ENCODE measurements at places on chromosomes 4 and X.

DNA sequence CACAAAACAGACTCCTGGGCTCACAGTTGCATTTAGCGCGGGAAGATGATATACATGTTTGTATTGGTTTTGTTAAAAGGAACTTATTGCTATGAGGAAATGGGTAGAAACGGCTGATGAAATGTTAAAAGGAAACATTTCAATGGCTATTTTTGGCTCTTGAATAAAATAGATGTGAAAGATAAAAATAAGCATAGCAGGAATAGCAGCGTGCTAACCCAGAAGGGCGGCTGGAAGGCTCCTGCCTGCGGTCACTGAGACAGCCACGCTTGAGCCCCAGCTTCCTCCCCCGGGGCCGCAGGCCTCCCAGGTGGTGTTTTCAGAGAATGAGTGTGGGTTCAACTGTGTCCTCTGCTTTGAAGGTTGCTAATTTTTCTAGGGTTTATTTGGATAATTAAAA, 35.0 kb upstream of the CLCN4 start:
- H3K36me3 ChIP-seq = peaks cover 7% of the 10 kb centered on the region
- H3K27me3 ChIP-seq = no peaks in the 10 kb centered on the region
- no peak overlapping the region for H3K4me3 ChIP-seq
- H3K27ac ChIP-seq = no peak overlapping the region

GRCh38 chr4:20176881-20177280, 74.8 kb upstream of the SLIT2 start:
- H3K27me3 ChIP-seq = no peaks in the 10 kb centered on the region
- no peak for DNase-seq
- H3K36me3 ChIP-seq = no peaks in the 10 kb centered on the region
- H3K4me3 ChIP-seq = no peak overlapping the region
- H3K4me1 ChIP-seq = no peaks in the 10 kb centered on the region

GRCh38 chr4:145183023-145183422, 2.6 kb upstream of the OTUD4 start:
- no peaks in the 10 kb centered on the region for H3K27me3 ChIP-seq
- H3K4me3 ChIP-seq = no peak overlapping the region
- peaks cover 9% of the 10 kb centered on the region for H3K4me1 ChIP-seq
- DNase-seq = no peak

DNA sequence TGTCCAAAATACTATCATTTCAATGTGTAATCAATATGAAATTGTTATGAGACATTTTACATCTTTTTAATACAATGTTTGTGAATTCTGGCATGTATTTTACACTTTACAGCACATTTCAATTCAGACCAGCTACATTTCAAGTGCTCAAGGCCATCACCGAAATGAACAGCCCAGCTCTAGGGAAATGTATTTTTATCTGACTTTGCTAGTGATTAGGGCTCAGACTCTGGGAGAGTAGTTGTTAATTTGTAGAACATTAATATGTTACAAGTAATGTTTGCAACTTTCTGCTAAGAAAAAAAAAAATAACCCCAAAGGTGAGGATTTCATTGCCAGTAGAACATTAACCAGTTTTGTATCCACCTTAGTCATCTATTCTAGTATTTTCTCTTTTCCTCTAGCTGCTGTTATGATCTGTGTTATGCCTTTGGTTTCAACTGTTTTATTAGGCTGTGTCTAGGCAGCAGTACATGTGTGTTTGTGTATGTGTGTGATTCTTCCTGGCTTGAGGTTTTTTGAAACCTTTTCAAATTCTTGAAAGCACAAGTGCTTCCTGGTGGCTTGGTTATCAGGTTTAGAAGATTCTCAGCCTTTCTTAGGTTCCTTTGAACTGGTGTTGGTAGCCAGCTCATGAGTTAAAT, 125.9 kb downstream of the NSUN7 start:
- H3K4me1 ChIP-seq = no peaks in the 10 kb centered on the region
- H3K27ac ChIP-seq = no peak overlapping the region
- H3K4me3 ChIP-seq = no peak overlapping the region
- H3K27me3 ChIP-seq = no peaks in the 10 kb centered on the region

- H3K4me3 ChIP-seq = peak overlapping the region; percentile 22
- H3K4me1 ChIP-seq = peaks cover 10% of the 10 kb centered on the region
- no peak overlapping the region for H3K27ac ChIP-seq
- no peak for DNase-seq
- peaks cover 47% of the 10 kb centered on the region for H3K27me3 ChIP-seq
These were observed 6.7 kb upstream of the MSX1 start for GRCh38 chr4:4852591-4853362.

GRCh38 chrX:129641941-129642340, 12.8 kb downstream of the APLN start:
- no peak overlapping the region for H3K27ac ChIP-seq
- DNase-seq = no peak
- no peaks in the 10 kb centered on the region for H3K4me1 ChIP-seq
- H3K27me3 ChIP-seq = no peaks in the 10 kb centered on the region
- H3K36me3 ChIP-seq = no peaks in the 10 kb centered on the region
- no peak overlapping the region for H3K4me3 ChIP-seq
